ENCODE measurements at places on chromosomes 4 and X.

GRCh38 chr4:168765322-168765721 lies 244.7 kb downstream of the CBR4 start:
- DNase-seq = no peak

DNA sequence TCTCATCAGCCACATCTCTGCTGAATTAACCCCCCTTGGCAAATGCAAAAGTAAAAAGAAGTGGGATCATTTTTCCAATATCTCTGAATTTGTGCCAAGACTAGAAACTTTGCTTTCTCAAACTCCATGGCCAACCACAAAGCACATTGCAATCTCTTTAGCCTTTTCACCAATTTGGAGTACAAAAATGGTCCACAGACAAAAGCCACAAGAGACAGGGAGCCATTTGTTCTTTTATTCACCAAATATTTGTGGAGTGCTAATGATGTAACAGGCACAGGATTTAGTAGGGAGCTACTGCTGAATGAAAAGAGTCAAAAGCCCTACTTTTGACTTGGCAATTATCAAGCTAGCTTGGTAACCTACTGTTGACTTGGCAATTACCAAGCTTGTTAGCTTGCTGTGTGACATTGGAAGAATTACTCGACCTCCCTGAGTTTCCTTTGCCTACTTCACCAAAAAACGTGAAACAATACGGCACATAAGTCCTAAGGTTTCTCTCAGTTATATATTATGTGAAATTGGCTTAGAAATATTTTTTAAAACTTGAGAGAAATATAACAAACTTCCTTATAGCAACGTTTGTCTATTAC lies 97.1 kb upstream of the KLF3 start:
- no peak for DNase-seq

- DNase-seq = no peak
Measured at GRCh38 chr4:94370533-94371254, 28.1 kb upstream of the HPGDS start.

GRCh38 chrX:19677121-19677520 lies 161.8 kb upstream of the MAP3K15 start:
- DNase-seq = no peak

- DNase-seq = no peak
Measured at GRCh38 chrX:24741330-24741729, 47.6 kb downstream of the POLA1 start.

- DNase-seq = no peak
Measured at GRCh38 chr4:14155803-14156202, 528.3 kb upstream of the BOD1L1 start.

- DNase-seq = no peak
Measured at GRCh38 chr4:38560768-38561558, 103.0 kb upstream of the KLF3 start.

- no peak for DNase-seq
Measured at GRCh38 chr4:76061982-76062381, 12.5 kb upstream of the ART3 start.

GRCh38 chr4:15665753-15666365 lies 10.7 kb upstream of the FBXL5 start:
- no peak for DNase-seq

- no peak for DNase-seq
Measured at GRCh38 chr4:4460759-4461158, 73.9 kb downstream of the NSG1 start.

- no peak for DNase-seq
Measured at GRCh38 chrX:154696676-154697045, 43.3 kb upstream of the CTAG2 start.

- DNase-seq = no peak
Measured at GRCh38 chr4:123568936-123569335, 172.3 kb downstream of the SPRY1 start.

DNA sequence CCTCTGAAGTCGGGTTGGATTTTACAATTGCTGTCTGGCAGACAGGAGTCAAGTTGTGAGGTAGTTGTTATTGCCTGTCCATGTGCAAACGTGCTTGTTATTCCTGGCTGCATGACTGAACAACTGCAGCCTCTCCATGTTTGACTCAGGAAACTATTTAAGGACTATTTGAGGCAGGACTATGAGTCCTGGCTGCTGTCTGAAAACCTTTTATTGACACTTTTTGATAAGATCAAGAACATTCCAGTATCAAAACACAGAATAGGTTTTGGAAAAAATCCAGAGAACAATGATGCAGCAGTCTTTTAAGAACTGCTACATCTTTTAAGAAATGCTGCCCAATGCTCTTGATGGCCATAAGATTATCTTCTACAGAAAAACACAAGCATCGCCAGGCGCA lies 10.0 kb upstream of the SPRY1 start:
- no peak for DNase-seq

GRCh38 chr4:2069161-2069971 lies 10.2 kb downstream of the NAT8L start:
- no peak for DNase-seq

- no peak for DNase-seq
Measured at GRCh38 chr4:30068234-30068633, 651.9 kb upstream of the PCDH7 start.

GRCh38 chrX:22373766-22374165 lies 101.1 kb downstream of the CBLL2 start:
- no peak for DNase-seq

Data from K562 (cell line).